ENCODE measurements at places on chromosomes 13 and 19. TPM values are rescaled to one million over a fixed set of nuclear protein-coding genes. Genes with fewer than 3 reads are reported as not detected.

DNA sequence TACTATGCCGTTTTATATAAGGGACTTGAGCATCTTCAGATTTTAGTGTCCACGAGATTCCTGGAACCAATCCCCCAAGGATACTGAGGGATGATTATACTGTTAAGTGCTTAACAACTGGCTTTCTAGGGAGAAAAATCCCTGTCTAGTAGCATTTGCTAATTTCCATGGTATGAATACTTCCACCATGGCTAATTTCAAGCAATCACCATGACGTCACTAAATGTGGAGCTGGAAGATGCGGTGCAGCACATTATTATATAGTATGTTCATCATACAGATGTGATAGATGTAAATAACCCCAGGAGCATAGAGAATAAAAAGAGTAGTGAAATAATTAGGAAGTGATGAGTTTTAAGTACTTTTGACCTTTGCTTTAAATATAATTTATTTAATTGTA is 72.7 kb downstream of the SIAH3 start:
- DNase-seq = no peak

ATP8A2 gene
- total RNA-seq = 0.62 TPM

DNA sequence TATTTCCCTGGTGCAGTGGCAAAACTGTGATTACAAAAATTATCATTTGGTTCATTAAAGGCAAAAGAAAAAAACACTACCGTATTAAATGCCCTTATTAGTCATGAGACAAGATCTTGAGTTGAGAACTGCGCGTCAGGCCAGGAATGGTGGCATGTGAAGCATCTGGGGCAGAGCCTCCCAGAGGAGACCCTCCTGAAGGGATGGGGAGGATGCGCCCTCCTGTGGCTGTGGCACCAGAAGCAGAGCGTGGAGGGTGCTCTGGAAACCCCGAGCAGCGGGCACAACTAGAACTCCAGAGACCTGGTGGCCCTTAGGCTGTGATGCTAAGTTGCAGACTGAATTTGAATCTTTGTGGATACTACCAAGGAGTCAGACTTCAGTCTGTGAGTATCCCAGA is 11.5 kb downstream of the CUL4A start:
- peak; percentile 30 for DNase-seq

DNA sequence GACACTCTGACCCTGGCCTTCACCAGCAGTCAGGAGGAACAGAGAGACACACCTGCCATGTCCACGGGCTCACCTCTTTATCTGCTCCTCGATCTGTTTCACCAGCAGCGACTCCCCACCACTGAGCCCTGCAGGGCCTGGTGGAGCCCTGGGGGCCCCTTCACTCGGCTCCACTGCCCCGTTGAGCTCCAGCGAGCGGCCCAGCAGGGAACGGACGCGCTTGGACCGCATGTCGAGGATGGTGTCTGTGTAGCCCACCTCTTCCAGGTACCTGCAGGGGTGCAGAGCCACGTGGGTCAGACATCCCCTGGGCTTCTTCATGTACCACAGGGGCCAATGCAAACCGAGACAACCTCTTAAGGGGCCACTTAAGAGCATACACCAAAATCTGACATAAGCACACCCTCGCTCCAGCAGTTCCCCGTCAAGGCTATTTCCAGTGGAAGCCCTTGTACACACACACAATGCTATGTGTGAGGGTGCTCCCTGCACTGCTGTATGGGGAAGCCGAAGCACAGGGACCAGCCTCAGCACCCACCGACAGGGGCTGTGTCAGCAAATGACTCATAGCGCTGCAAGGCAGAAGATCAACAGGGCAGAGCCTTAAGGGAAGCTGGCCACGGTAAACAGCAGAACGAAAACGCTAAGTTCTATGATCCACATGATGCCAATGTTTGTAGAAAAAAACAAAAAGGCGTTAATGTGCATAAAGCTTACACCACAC is 12.7 kb upstream of the FKRP start:
- no peak for DNase-seq

Measured in myocyte (in vitro differentiated cells).